DMS 273 treated with DMSO at 0.1 percent for 48 hours (cell line): ENCODE measurements at places on chromosomes 3 and 15.

DNA sequence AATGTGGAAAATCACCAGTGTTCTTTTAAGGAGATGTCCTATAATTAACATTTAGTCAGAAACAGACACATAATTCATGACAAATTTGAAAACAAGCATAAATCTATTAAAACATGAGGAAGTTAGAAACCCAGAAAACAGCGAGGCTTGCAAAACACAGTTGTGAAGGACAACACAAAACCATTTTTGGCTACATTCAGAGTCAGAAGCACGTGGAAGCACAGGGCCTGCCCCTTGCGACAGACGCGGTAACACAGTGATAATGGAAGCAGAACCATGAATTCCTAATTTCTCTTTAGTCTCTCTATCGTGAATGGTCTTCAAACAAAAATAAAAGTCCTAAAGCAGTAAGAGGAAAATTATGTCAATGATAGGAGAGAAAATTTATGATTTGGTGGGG lies 12.2 kb downstream of the NCEH1 start:
- DNase-seq, result no peak

- DNase-seq, result no peak
Observed at GRCh38 chr15:75738014-75738646, 25.5 kb upstream of the CSPG4 start.

GRCh38 chr3:159277814-159278213 lies 476.0 kb downstream of the MFSD1 start:
- DNase-seq, result no peak

DNA sequence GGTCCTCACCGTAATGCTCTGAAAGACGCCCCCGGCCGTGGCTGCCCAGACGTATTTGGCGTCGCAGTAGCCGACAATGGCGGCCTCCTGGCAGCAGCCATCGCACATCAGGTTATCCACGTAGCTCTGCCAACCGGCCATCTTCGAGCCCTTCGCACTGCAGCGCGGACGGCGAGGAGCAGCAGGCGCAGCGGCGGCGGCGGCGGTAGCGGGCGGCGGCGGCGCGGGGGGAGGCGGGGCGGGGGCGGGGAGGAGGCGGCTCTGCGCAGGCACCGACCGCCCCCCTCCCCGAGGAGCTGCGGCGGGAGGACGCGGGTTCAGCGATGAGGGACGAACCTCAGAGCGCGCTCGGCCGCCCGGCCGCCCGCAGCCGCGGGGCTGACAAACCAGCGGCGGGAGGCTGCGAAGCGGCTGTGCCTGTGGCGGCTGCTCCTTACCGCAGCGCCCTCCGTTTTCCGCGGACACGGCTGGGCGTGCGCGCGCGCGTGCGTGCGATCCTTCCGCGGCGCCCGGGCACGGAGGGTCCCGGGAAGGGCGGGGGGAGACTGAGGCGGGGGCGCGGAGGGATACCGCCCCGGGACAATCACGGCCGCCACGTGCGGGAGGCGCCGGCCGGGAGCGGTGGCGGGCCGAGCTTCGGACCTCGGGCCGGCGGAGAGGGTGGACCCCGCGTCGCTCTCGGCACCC lies at the start of gene PFN2:
Gene PFN2, minus strand, starts transcription at position 180 of the 687 bp plus-strand sequence. Its CDS starts 39 bp downstream, at position 141.
- peak; percentile 66 for DNase-seq

GRCh38 chr3:43906849-43907507 lies 216.2 kb downstream of the ABHD5 start:
- DNase-seq, result no peak

- DNase-seq, result no peak
Observed at GRCh38 chr15:93109336-93110102, 20.5 kb upstream of the RGMA start.

- no peak for DNase-seq
Observed at GRCh38 chr15:34942363-34942762, 27.2 kb downstream of the AQR start.

DNA sequence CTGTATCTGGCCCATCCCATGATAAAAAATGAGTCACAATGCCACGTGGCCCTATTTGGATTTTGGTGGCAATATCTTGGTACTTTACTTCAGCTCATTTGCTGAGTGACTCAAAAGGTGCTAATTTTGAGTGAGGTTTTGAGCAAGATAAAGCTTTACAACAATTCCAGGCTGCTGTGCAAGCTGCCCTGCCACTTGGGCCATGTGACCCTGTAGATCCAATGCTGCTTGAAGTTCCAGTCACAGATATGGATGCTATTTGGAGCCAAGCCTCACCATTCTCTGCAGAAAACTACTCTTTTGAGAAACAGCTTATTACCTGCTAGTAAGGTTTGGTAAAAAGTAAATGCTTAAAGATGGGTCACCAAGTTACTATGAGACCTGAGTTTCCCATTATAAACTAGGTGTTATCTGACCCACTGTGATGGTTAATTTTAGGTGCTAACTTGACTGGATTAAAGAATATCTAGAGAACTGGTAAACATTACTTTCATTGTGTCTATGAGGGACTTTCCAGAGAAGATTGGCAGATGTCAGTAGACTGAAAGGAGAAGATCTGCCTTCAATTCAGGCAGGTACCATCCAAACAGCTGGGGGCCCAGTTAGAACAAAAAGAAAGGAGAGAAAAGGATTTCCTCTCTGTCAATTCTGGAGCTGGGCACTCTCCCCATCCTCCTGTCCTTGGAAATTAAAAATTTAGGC lies 1083.9 kb downstream of the DIPK2A start:
- no peak for DNase-seq

DNA sequence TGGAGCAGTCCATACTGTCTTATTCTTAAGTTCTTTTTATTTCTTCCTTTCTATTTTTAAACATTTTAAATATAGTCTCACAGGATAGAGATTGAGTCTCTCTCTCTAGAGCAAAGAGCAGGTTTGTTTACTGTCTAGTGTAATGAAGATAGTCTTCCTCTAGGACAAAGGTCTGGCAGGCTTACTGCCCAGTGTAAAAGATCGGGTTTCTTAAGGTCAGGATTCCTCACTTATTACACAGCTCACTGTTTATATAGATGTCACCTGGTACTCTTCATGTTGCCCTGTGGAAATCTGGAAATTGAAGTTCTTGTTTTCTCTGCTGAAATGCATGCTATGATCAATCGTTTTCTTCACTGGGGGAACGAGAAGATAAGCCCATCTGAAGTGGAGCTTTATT lies 76.0 kb downstream of the ZBBX start:
- DNase-seq, result no peak

DNA sequence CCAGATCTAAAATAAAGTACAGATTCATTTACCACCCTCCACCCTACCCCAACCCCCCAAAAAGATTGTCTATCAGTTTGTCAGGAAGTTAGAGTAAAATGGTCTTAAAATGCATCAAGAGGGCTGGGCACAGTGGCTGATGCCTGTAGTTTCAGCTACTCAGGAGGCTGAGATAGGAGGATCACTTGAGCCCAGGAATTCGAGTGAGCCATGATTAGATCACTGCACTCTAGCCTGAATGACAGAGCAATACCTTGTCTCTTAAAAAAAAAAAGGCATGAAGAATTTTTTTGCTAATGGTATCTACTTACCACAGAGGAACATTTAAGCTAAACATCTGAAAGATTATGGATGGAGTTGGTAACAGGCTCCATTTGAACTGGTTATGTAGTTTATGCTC lies 71.0 kb downstream of the RBM6 start:
- no peak for DNase-seq

- no peak for DNase-seq
Observed at GRCh38 chr3:109608574-109608973, 271.2 kb upstream of the DPPA4 start.

DNA sequence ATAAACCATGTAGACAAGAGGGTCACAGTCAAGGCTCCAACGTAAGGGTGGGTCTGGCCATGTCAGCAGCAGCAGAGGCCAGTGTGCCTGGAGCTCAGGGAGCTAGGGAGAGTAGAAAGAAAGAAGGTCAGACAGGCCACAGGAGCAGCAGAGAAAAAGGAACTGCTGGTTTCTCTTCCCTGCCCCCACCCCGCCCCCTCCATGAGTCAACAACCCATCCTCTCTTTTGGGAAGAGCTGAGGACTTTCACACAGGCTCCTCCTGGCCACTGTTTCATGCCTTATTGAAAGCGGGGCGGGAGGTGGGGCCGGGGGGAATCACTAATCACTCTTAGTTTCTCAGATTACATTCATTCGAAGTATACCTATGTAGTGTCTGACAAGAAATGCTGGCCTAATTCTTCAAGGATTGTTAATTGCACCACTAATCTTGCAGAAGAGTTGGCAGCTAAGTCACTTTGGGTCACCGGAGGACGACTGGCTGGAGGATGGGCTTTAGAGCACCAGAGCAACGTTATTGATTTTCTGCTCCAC lies 9.1 kb upstream of the SCG3 start:
- no peak for DNase-seq

- no peak for DNase-seq
Observed at GRCh38 chr3:42489116-42489936, 13.1 kb upstream of the VIPR1 start.

GRCh38 chr3:62332017-62332416 lies 41.3 kb downstream of the FEZF2 start:
- no peak for DNase-seq

GRCh38 chr3:85297291-85297690 lies 338.5 kb downstream of the CADM2 start:
- no peak for DNase-seq

DNA sequence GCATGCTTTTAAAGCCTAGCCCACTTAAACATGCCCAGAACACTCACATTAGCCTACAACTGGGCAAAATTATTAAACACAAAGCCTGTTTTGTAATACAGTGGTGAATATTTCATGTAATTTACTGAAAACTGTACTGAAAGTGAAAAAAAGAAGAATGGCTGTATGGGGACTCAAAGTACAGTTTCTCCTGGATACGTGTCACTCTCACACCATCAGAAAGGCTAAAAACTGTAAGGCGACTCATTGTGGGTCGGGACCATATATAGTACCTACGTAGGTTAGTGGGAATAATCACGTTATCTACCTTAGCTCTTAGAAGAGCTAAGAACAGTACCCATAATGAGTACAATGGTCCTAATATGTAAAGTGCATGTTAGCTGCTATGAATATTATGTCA lies 80.2 kb upstream of the SPATA12 start:
- DNase-seq, result no peak

DNA sequence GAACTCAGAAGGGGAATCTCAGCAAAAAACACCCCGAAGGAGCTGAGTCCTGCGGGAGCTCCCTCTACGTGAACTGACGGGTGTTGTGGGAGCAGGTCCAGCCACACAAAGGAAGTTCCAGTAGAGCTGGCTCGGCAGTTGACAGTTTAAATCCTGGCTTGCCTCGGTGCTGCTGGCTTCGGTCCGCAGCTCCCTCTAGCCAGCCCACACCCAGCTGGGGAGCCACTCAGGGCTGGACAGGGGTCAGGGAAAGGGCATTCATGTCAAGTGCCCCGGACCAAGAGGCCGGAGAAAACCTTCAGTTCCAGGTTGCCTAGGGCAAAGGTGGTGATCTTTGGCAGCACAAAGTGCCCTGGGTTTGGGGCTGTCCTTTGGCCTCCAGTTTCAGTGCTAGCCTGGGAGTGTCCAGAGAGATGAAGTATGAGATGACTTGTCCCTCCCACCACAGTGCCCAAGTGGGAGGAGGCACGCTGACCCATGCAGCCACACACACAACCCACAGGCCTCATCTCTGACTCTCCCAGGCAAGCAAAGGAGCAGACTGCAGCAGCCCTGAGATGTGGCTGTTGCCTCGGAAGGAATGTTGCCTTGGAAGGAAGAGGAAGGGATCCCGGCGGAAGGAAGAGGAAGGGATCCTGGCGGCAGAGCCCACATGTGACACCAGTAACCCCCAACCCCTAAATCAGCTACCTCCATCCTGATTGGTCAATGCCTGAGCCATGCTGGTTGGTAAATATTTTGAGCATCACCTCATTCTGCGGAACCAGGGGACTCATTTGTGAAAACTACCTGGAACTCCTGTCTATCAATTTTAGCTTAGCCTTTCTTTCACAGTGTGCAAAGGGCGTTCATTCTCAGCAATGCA lies 13.9 kb upstream of the ANPEP start:
- no peak for DNase-seq

DNA sequence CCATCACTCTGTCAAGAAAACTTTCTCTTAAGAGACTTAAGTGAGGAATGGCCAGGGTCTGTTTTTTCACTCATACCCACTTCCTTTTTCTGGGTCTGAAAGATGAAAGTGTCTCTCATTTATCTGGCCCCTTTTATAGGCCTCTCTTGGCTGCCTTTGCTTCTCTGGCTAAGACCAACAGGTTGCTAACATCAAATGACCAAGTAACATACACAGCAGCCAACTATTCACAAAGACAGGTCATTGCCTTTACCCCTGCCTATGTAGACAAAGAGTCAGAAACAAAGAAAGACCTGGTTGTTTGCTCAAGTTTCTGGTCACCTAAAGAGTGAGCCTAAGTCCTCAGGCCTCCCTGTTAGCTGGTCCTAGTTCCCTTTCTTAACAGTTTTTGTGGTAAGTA lies 24.0 kb upstream of the CSTA start:
- no peak for DNase-seq

GRCh38 chr3:149288655-149289054 lies 44.8 kb downstream of the TM4SF18 start:
- no peak for DNase-seq

DNA sequence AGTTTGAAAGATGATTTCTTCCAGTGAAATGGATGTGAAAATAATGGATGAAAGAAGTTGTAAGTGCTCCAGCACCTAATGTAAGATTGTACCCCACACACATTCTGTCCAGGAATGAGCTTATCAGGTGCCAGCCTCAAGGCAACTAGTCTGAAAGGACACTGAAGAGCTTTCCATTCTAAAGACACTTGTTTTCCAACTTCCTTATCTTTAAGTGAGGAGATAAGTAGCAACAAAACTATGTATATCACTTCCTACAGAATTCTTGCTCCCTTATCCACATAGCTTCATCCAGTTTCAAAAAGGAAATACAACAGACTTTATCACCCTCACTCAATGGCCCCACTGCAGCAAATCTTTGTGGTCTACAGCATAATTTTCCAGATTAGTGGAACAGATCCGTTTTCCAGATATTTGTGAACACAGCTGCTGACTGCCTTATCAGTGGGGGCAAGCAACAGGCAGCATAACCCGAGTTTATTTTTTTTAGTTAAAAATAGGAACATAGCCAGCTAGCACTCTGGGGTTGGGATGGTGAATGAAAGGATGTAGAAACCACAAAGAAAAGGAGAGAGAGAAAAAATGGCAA lies 60.6 kb downstream of the CD200R1L start:
- no peak for DNase-seq

- DNase-seq, result no peak
Observed at GRCh38 chr3:183541738-183542137, 13.8 kb downstream of the KLHL6 start.

GRCh38 chr15:83115831-83116565 lies 8.6 kb downstream of the TM6SF1 start:
- DNase-seq, result no peak

GRCh38 chr3:56763233-56763632 lies 38.5 kb downstream of the ARHGEF3 start:
- DNase-seq, result no peak
